Upper lobe of right lung (tissue), 1 donor: ENCODE measurements at places on chromosomes 12 and 14. TPM values are rescaled to one million over a fixed set of nuclear protein-coding genes. Genes with fewer than 3 reads are reported as not detected.

TTC8 gene
- total RNA-seq = 11.5 TPM

C12orf76 gene
- 25.0 TPM for total RNA-seq

OR10P1 gene
- not detected for total RNA-seq

- DNase-seq = no peak
These were observed 876 bp downstream of the LUM start for GRCh38 chr12:91110311-91110924.

- DNase-seq = no peak
These were observed 288.2 kb upstream of the TMPO start for GRCh38 chr12:98227162-98227561.

DNA sequence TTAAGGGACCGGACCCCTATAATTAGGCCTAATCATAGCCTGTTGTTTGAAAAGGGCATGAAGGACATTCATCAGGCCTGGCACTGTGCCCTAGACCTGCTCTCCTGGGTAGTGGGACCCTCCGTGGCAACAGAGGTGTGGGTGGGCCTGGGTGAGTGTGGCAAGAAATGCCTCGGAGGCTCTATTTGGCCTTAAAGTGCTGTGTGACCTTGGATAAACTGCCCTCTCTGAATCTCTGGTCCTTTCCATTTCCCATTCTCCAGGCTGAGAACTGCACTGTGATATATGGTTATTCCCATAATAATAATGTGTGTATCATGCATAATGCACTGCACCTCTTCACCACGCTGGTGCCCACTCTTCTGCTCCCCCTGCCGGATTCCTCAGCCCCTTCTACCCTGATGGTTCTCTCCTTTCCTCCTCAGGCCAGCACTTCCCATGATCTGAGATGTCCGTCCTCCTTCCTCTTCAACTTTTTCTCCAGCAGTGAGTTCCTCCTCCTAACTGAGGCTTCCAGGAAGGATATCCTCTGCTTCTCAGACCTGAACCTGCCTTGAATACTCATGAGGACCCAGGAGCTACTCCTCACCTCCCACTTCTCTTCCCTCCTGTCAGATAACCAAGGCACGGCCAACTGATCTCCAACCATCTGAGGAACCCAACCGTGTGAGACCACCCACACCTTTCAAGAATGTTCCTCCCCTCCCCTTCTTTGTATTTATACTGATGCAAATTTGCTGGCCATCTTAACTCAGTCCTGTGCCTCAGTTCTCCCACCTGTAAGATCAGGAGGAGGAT is 111.0 kb upstream of the PZP start:
- no peak for DNase-seq

GRCh38 chr14:68922201-68922621 is 56.9 kb downstream of the ACTN1 start:
- DNase-seq = no peak

DNA sequence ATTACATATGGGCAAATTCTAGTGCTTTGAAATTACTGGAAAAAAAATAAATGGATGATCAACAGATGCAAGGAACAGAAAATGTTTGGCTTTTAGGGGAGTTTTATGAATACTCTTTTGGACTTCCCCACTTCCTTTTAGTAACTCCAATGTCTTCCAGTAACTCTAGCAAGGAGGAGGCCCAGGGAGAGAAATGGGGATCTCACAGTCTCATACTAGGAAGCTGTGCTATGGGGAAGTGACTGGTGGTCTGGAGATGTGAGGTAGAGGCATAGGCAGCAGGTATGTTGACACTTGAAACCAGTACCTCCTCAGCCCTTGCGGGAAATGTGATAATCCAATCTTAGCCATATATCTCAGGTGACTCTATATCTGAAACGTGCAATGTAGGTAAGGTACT is 68.1 kb downstream of the CRADD start:
- DNase-seq = no peak

GRCh38 chr14:23168246-23168645 is 15.2 kb downstream of the SLC7A8 start:
- DNase-seq = no peak

- DNase-seq = no peak
These were observed 41.5 kb upstream of the FBXO21 start for GRCh38 chr12:117231750-117232149.

- no peak for DNase-seq
These were observed 1.6 kb downstream of the CRIP2 start for GRCh38 chr14:105476097-105476830.
